Naive thymus-derived CD8-positive, alpha-beta T cell (primary cell): ENCODE measurements at places on chromosomes 7 and 10. TPM values are rescaled to one million over a fixed set of nuclear protein-coding genes. Genes with fewer than 3 reads are reported as not detected.

GRCh38 chr10:72783410-72783833 lies 91.5 kb downstream of the MCU start:
- no peak for DNase-seq

- no peak for DNase-seq
These were observed 167.3 kb upstream of the KLF14 start for GRCh38 chr7:130901209-130901783.

GRCh38 chr10:79376751-79377556 lies 29.7 kb downstream of the PPIF start:
- DNase-seq: no peak

DNA sequence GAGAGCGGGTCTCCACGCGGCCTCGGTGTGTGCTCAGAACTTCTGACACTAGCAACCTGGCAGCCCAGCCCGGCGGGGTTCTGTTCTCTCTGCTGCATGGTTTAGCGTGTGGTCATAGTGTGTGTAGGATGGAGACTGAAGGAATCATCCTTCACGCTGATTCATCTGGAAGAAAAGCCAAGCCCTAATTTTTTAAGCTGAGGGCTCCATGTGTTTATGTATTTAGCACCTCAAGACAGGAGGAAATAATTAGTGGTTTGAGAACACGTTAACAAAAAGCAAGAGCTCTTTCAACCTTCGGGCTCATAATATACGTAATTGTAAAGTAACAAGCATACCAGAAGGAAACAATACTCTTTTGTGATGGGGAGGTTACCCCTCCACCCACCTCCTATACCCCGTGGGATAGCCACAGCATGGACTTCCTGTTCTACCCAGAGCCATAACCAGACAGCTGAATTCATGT lies 504.6 kb upstream of the MKI67 start:
- DNase-seq: no peak

GRCh38 chr10:121694966-121695643 lies 96.9 kb upstream of the FGFR2 start:
- DNase-seq: no peak

DNA sequence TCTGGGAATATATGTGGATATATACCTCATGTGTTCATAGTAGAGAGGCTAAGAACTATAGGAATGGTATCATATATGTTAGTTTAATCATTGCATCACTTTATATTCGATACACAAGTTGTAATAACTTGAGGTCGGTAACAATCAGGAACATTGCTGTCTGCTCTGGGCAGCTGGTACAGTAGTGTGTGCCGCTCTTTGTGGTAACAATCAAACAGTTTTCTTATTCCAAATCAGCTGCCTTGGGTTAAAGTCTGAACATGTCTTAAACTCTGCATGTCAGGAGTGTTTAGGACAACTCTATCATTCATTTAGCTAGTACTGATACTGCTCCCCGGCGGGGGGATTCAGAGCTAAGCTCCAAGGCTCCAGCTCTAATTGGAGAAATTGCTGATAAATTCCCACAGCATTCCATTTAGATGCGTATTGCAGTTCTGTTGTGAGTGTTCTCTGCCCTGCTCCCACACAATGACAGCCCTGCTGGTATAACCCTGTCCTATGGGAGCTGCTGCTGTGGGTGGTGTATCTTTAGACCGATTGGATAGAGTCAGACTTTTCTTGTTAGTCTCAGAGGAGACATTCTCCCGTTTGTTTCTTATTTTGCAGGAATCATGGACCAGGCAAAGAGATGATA lies 707.5 kb upstream of the FZD8 start:
- DNase-seq: no peak

DNA sequence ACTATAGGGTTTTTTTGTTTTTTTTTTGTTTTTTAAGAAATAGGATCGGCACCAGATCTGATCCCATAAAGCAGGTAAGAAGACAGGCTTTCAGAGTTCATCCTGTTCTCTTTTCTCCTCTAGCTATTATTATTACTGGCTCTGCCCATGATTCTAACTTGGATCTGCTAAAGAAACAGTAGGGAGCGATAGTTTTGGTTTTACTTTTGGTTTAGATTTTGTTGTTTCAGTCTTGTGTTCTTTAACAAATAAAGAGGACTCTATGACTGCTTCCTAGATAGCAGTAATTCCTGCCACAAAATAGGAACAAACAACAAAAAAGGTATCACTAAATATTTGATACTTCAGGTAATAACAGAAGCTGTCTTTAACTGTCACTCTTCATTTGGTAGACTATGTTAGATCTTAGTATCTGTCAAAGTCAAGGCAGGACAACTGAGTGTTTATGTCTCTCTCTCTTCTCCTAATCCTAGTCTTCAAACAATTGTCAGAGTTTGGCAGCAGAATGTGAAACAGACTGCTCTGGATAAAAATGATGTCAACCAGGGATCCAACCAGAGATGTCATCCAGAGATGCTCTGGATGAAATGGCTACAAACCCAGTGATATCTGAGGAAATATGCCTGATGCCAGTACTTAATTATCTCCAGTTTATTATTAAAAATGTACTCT lies 99.8 kb downstream of the KMT2C start:
- no peak for DNase-seq

DNA sequence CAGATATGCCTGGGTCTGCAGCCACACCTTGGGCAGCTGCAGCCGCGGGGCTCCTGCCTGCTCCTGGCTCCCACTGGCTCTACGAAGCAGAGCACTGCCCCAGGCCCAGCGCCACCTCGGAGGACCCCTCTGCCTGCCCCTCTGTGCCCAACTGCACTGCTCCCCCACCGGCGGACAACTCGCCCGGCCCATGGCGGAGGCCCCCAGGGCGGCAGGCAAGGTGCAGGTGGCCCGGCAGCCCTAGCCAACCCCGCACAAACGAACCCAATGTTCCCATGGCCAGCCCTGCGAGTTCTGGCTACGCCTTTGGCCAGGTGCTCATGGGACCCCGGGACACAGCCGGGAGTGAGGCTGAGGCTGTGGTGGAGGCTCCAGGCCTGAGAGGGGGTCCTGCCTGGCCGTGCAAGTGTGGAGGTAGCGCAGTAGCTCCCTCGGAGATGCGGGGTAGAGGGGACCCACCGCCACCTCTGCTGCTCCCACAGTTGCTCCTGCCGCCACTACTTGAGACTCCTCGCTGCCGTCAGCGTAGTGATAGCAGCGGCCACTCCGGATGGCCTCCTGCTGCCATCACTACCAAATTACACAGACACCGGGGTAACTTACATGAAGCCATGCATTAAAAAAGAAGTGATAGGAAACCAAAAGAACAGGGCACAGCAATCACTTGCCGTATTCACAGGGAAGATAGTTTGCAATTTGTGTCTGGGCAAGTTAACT lies 97.3 kb upstream of the SP4 start:
- DNase-seq: no peak

DNA sequence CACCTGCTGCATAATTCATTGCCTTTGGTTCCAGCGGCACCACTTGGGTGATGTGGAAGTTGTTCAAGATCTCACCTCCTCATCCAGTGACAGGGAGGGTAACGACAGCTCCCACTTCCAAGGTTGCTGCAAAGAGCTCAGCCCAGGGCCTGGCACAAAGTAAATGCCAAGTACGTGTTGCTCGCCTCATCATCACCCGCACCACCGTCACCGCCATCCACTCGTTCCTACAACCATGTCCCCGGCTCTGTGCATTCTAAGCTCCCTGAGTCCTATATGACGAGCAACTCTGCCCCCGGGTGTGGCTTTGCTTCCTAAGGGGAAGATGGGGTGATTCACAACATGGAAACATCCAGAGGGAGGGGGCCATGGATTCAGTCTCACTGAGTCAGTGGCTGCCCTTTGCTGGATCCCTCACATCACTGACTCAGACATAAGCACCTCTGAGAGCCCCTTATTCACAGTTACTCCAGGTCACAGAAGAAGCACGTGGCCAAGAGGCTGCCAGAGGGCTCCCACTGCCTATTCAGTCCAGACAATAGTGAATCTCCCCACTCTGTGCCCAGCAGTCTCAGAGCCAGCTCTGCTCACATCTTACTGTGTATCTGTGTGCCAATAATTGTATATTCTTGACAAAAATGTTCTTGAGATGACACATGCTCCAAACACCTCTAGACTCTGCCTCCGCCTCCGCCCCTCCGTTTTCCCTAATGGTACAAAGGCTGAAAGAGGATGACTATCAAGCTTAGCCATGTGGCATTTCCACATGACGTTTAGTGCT lies 159.1 kb downstream of the GFRA1 start:
- DNase-seq: no peak

DNA sequence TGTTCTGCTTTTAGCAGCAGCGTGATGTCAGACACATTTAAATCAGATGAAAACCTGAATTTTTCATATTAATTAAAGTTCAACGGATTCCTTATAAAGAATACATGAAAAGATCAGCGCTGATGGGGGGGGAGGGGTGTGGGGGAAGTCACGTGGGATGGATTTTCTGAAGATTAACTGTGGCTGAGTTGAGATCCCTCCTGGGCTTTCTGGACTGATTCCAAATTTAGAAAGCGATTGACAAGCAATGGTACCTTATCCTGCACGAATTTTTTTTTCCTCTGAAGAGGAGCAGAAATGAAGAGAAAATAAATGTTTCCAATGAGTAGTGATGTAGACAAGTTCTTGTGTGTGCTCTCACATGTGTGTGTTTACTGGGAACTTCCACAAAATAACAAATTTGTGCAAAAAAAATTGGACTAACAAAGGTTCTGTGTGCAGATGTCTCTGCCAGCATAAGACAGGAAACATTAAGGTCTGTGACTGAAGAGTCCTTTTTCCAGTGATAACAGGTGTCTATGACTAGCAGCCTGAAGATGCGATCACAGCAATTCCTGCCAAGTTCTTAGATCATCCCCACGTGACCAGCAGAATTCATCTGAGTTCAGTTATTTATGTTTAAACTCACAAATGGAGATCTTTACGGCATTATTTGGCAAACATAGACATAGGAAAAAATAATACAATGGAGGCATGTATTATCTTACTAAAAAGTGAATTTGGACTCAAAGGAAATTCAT lies 585.2 kb upstream of the CELF2 start:
- DNase-seq: no peak

GRCh38 chr10:103786020-103786419 lies 69.4 kb downstream of the SH3PXD2A start:
- no peak for DNase-seq

DNA sequence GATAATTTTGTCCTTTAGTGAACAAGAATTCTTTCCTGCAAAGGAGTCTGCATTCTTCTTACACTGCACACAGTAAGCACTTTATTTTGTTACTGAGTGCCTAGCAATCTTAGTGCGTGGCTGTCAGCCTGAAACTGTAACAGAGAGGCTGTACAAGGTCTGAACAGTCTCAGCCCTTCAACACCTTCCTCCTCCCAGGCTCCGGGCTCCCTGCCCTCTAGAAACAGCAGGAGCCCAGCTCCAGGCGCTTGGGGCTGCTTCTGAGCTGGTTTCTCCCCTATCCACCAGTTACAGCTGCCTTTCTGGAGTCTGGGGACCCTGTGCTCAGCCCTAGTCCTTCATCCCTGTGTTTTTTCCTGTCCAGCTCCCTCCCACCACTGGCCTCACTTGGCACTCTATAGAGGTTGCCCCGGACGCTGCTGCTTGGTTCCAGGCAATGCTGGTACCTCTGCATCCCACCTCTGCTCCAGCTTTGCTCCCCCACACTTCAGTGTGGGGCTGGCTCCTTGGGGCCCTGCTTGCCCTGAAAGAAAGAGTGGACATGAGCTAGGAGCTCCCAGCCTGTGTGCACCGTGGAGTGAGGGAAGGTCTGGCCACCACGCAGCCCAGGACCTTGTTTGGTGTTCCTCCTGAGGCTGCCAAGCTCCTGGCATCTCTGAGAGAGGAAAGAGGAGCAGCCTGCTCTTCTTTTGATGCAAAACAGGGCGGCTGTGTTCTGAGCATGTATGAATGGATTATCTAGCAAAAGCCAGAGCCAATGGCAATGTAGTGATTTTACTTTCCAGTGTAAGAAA lies 251.2 kb upstream of the GRB10 start:
- no peak for DNase-seq

- DNase-seq: peak; percentile 82
These were observed 24.9 kb upstream of the ADO start for GRCh38 chr10:62779487-62780248.

- no peak for DNase-seq
These were observed 42.3 kb upstream of the KLF6 start for GRCh38 chr10:3827266-3827665.

GRCh38 chr10:113843972-113844485 lies 9.9 kb downstream of the DCLRE1A start:
- no peak for DNase-seq

DNA sequence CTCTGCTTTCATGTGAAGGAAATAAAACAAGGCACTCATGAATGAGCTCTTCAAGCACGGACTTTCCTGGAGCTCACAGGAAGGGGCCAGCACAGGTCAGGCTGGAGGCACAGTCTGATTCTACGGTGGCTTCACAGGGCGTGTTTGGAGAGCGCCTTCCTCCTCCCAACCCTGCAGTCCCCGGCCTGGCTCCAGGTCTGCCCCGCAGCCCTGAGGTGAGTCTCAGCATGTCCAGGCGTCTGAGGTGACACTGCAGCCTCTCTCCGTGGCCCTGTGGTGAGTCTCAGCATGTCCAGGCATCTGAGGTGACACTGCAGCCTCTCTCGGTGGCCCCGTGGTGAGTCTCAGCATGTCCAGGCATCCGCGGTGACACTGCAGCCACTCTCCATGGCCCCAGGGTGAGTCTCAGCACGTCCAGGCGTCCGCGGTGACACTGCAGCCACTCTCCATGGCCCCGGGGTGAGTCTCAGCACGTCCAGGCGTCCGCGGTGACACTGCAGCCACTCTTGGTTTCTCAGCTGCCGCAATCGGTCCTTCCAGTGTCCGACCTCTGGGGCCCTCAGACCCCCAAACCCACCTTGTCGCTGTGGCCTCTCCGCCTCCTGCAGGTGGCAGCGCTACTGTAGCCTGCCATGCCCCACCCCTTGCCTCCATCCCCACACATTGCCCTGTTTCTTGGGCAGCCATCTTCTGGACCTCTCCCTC lies 381.7 kb downstream of the DNAJB6 start:
- no peak for DNase-seq

DNA sequence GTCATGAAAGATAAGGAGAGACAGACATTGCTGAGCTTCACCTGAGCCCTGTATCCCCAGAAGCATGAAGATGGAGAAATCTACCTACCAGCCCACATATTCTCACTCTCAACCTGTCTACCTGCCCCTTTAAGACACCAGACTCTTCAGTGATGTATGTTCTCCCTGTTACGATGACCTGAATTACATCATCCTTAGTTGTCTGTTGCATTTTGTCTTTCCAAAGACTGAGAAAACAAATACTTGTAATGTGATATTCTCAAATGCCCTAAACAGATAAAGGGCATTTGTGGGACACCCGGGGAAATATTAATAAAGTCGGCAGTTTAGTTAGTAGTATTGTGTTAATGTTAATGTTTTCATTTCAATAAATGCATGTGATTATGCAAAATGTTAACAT lies 305.8 kb upstream of the IGFBP3 start:
- no peak for DNase-seq

- DNase-seq: no peak
These were observed 12.8 kb upstream of the LBX1 start for GRCh38 chr10:101241840-101242707.

ZNF107 gene
- polyA plus RNA-seq: 11.7 TPM

MOGAT3 gene
- not detected for polyA plus RNA-seq

TFR2 gene
- 0.79 TPM for polyA plus RNA-seq

HMX2 gene
- polyA plus RNA-seq: not detected

ZNF789 gene
- 7.3 TPM for polyA plus RNA-seq
